ENCODE measurements at places on chromosomes 4 and X.

DNA sequence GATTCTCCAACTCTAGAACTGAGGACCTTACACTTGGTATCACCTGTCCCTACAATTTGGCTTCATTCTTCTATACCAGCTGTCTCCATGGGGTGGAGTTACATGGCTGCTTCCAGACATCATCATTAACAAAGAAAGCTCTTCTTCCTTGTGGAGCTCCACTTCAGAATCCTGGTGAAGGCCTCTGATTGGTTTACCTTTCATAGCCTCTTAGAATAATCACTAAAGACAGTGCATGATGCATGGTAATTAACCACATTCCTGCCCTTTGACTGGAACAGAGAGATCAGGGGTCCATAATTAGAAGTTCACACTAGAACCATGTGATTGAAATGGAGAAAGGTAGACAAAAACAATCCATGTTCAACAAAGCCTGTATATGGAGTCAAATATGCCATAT is 112.6 kb upstream of the ZNF827 start:
- no peak for DNase-seq
- H3K4me1 ChIP-seq, result no peaks in the 10 kb centered on the region
- H3K27me3 ChIP-seq, result no peaks in the 10 kb centered on the region
- H3K4me3 ChIP-seq, result no peak overlapping the region
- no peak overlapping the region for H3K27ac ChIP-seq
- no peaks in the 10 kb centered on the region for H3K36me3 ChIP-seq

- H3K4me3 ChIP-seq, result no peak overlapping the region
- no peaks in the 10 kb centered on the region for H3K27me3 ChIP-seq
- H3K27ac ChIP-seq, result no peak overlapping the region
- DNase-seq, result no peak
- no peaks in the 10 kb centered on the region for H3K36me3 ChIP-seq
Observed at GRCh38 chr4:139972305-139972704, 181.7 kb downstream of the MAML3 start.

DNA sequence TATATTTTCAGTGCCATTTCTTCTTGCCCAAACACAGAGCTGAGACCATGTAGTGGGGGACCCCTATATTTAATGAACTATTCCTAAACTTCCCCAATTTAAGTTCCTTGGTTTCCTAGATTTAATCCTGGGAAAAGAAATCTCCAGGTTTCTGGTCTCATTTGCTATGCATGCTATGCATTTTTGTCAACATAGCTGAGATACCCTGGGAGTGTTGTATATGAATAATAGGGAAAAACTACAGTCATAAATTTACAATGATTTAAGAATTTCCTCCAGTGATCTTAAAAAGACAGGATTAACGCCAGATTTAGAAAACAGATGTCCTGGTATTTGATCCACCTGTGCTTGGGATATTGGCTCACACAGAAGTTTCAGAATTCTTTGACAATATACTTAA is 136.8 kb upstream of the RAPGEF2 start:
- H3K36me3 ChIP-seq, result no peaks in the 10 kb centered on the region
- no peak overlapping the region for H3K27ac ChIP-seq
- no peak for DNase-seq

DNA sequence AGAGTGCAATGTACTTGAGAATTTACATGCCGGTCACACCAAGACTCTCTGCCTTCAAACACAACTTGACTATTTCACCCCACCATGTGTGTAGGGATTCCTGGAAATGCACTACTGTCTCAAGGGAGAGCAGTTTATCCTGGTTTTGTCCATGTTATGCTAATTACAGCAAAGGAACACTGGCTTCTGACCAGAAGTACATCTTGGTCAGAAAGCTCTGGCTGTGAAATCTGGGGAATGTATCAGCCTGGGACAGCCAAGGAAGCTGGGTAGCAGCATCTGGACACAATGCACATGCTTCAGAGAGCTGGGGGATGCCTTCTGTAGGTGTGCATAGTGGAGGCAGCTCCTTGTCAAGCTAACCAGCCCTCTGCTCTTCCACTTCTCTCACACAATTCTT is 1432.6 kb upstream of the TENM3 start:
- no peak for DNase-seq
- no peaks in the 10 kb centered on the region for H3K36me3 ChIP-seq
- no peak overlapping the region for H3K4me3 ChIP-seq
- H3K4me1 ChIP-seq, result no peaks in the 10 kb centered on the region
- no peak overlapping the region for H3K27ac ChIP-seq

DNA sequence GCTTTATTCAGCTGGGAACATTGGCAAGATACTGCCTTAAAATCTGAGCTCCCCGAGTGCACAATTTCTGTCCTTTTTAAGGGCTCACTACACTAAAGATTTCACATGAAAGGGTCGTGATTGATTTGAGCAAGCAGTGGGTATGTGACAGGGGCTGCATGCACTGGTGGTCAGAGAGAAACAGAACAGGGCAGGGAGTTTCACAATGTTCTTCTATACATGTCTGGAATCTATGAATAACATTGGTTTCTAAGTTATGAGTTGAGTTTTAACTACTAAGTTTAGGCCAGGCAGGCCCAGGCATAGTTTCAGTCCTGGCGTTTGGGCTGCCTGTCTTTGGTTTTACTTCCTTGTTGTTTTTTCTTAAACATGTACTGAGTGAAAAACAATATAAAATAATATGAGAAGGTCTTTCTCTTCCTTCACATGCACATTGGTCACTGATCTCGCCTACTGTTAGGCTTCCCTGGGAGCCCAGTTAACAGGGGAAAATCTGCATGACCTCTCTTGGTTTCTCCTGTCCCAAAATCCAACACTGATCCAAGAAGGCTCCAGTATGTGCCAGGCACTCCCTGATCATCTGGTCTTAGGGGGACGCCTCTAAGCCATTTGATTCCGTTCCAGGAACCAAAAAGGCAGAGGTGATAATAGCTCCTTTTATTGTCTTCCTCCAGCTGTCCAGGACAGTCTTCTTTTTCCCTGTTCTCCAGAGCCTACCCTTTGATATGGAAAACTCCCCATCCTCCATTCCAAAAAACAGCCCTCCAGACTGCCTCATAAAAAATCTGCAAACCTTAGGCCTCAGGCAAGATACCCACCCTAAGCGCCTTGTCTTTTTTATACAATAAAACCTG is at the start of gene UGT2B17:
TSS of gene UGT2B17 (minus strand) at position 51 of the 854 bp plus-strand sequence. CDS start 7,838 bp downstream, outside the sequence.
- H3K27me3 ChIP-seq, result no peaks in the 10 kb centered on the region
- H3K36me3 ChIP-seq, result no peaks in the 10 kb centered on the region
- DNase-seq, result no peak

GRCh38 chr4:146534178-146534577 is 12.4 kb upstream of the SLC10A7 start:
- H3K4me1 ChIP-seq, result no peaks in the 10 kb centered on the region
- H3K27ac ChIP-seq, result no peak overlapping the region
- no peaks in the 10 kb centered on the region for H3K36me3 ChIP-seq
- no peaks in the 10 kb centered on the region for H3K27me3 ChIP-seq
- H3K4me3 ChIP-seq, result no peak overlapping the region

- no peaks in the 10 kb centered on the region for H3K4me1 ChIP-seq
- H3K36me3 ChIP-seq, result no peaks in the 10 kb centered on the region
- no peak overlapping the region for H3K4me3 ChIP-seq
- no peaks in the 10 kb centered on the region for H3K27me3 ChIP-seq
- no peak for DNase-seq
- H3K27ac ChIP-seq, result no peak overlapping the region
Observed at GRCh38 chr4:108581083-108581482, 39.3 kb upstream of the RPL34 start.

- H3K4me3 ChIP-seq, result no peak overlapping the region
- H3K27ac ChIP-seq, result peak overlapping the region; percentile 45
- no peaks in the 10 kb centered on the region for H3K27me3 ChIP-seq
- no peak for DNase-seq
Observed at GRCh38 chr4:80008351-80008750, 64.7 kb downstream of the ANTXR2 start.

GRCh38 chrX:25043192-25043591 is 27.4 kb upstream of the ARX start:
- no peak for DNase-seq
- H3K27me3 ChIP-seq, result no peaks in the 10 kb centered on the region
- no peak overlapping the region for H3K27ac ChIP-seq
- no peaks in the 10 kb centered on the region for H3K4me1 ChIP-seq
- H3K36me3 ChIP-seq, result no peaks in the 10 kb centered on the region

GRCh38 chr4:153076861-153077260 is 127.4 kb upstream of the TRIM2 start:
- H3K4me1 ChIP-seq, result peaks cover 3% of the 10 kb centered on the region
- no peak for DNase-seq
- H3K36me3 ChIP-seq, result no peaks in the 10 kb centered on the region
- no peaks in the 10 kb centered on the region for H3K27me3 ChIP-seq

- H3K4me3 ChIP-seq, result no peak within 1 kb of the TSS
- no peak within 1 kb of the TSS for H3K27ac ChIP-seq
- peaks cover 7% of the 10 kb centered on the region for H3K4me1 ChIP-seq
Observed at GRCh38 chrX:134990801-134991481, at the start of gene SMIM10. Gene SMIM10 (plus strand): TSS chrX:134990991. CDS start chrX:134991096, 105 bp downstream.

- no peak for DNase-seq
- no peak overlapping the region for H3K4me3 ChIP-seq
- H3K27ac ChIP-seq, result no peak overlapping the region
Observed at GRCh38 chr4:7381221-7381889, 53.4 kb downstream of the PSAPL1 start.

DNA sequence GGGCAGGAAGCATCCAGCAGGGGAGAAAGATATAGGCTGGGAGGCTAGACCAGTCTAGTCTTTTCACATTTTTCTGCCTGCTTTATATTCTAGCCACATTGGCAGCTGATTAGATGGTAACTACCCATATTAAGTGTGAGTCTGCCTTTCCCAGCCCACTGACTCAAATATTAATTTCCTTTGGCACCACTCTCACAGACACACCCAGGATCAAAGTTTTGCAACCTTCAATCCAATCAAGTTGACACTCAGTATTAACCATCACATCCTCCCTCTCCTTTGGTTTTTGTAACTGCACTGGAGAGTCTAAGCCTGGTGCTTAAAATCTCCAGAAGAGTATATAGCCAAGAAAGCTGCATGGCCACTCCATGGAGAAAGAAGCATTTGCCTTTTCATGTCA is 560.4 kb downstream of the GRXCR1 start:
- no peaks in the 10 kb centered on the region for H3K36me3 ChIP-seq
- no peak overlapping the region for H3K4me3 ChIP-seq
- H3K27ac ChIP-seq, result no peak overlapping the region
- H3K27me3 ChIP-seq, result no peaks in the 10 kb centered on the region
- H3K4me1 ChIP-seq, result no peaks in the 10 kb centered on the region

DNA sequence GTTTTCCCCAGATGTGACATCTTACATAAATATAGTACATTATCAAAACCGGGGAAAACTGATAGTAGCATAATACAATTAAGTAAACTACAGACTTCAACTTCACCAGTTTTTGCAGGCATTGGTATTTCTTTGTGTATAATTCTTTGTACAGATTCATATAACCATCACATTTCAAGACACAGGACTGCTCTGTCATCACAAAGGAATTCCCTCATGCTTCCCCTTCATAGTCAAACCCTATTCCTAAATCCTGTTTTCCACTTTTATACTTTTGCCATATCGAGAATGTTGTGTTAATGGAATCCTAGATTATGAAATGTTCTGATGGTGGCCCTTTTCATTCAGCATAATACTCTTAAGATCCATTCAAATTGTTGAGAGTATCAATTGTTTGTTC is 36.0 kb downstream of the STIM2 start:
- H3K27me3 ChIP-seq, result no peaks in the 10 kb centered on the region
- DNase-seq, result no peak
- no peaks in the 10 kb centered on the region for H3K4me1 ChIP-seq
- no peaks in the 10 kb centered on the region for H3K36me3 ChIP-seq

GRCh38 chrX:15221321-15221720 is 48.6 kb downstream of the ASB9 start:
- no peaks in the 10 kb centered on the region for H3K27me3 ChIP-seq
- H3K4me3 ChIP-seq, result no peak overlapping the region
- no peaks in the 10 kb centered on the region for H3K4me1 ChIP-seq
- no peaks in the 10 kb centered on the region for H3K36me3 ChIP-seq
